GM23248 (cell line): ENCODE measurements at places on chromosomes 4 and X.

- no peak overlapping the region for H3K4me3 ChIP-seq
- H3K36me3 ChIP-seq: no peaks in the 10 kb centered on the region
- peaks cover 9% of the 10 kb centered on the region for H3K4me1 ChIP-seq
- no peak for DNase-seq
- no peaks in the 10 kb centered on the region for H3K27me3 ChIP-seq
Measured at GRCh38 chr4:87584222-87584908, 24.0 kb upstream of the DSPP start.

DNA sequence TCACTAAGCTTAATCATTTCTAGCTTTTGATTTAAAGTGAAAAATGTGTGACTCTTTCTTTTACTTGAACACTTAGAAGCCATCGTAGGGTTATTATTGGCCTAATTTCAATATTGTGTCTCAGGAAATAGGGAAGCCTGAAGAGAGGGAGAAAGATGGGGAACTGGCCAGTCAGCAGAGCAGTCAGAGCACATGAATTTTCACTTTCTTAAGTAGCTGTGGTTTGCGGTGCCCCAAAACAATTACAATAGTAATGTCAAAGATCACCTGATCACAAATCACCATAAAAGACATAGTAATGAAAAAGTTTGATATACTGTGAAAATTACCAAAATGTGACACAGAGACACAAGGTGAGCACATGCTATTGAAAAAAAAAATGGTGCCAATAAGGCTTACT is 45.5 kb downstream of the CENPC start:
- DNase-seq: no peak
- no peak overlapping the region for H3K27ac ChIP-seq
- H3K36me3 ChIP-seq: peaks cover 14% of the 10 kb centered on the region
- no peak overlapping the region for H3K4me3 ChIP-seq
- H3K27me3 ChIP-seq: no peaks in the 10 kb centered on the region

DNA sequence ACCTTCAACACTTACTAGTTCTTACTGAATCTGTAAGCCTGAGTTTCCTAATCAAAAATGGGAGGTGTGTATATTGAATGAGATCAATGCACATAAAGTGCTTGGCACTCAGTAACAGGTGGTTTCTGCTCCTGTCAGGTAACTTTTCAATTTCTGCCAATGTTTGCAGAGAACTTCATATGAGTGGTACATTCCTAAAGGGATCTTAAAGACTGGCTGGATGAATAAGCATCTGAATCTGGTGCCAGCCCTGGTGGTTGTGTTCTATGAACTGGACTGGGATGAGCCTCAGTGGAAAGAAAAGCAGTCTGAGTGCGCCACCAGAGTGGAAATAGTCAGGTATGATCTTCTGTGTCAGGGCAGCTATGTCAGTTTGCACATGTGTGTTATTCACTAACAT is 7.0 kb downstream of the TRAPPC11 start:
- H3K27me3 ChIP-seq: no peaks in the 10 kb centered on the region
- no peak overlapping the region for H3K4me3 ChIP-seq
- H3K4me1 ChIP-seq: no peaks in the 10 kb centered on the region
- H3K36me3 ChIP-seq: peaks cover 52% of the 10 kb centered on the region
- no peak for DNase-seq
- no peak overlapping the region for H3K27ac ChIP-seq

DNA sequence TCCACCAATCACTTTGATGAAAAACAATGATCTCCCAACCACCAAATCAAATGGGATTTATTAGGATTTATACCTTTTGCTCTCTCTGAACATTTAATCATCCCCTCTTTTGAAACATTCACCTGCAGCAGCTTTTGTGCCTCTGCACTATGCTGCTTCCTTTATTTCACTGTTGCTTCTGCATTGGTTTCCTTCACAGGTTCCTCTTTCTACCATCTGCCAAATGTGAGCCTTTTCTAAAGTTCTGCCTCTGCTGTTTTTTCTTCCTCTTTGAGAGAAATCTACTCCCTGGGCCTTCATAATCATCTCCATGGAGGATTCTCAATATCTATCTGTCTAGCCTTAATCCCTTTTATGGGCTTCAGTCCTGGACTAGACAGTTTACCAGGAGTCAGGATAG is 24.7 kb downstream of the CUL4B start:
- no peak overlapping the region for H3K4me3 ChIP-seq
- no peak overlapping the region for H3K27ac ChIP-seq
- no peak for DNase-seq
- H3K36me3 ChIP-seq: peaks cover 73% of the 10 kb centered on the region
- H3K4me1 ChIP-seq: no peaks in the 10 kb centered on the region

DNA sequence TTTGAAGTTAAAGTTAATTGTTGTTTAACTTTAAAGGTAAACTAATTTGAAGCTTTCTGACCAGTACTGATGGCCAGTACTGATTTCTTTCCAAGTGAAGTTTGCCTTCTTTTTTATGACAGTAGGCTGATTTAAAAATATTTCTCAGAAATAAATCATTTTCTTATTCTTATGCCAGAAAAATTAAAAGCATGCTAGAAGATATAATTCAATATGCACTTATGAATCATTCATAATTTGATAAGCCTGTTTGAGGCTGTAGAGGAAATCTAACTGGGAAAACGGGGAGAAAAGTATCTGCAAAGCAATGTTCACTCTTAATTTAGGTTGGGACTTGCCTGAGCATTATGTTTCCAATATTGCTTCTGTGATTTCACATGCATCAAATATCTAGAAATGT is 1112.0 kb upstream of the INTU start:
- H3K4me3 ChIP-seq: no peak overlapping the region
- H3K27ac ChIP-seq: no peak overlapping the region
- H3K36me3 ChIP-seq: no peaks in the 10 kb centered on the region
- no peak for DNase-seq
- no peaks in the 10 kb centered on the region for H3K4me1 ChIP-seq

DNA sequence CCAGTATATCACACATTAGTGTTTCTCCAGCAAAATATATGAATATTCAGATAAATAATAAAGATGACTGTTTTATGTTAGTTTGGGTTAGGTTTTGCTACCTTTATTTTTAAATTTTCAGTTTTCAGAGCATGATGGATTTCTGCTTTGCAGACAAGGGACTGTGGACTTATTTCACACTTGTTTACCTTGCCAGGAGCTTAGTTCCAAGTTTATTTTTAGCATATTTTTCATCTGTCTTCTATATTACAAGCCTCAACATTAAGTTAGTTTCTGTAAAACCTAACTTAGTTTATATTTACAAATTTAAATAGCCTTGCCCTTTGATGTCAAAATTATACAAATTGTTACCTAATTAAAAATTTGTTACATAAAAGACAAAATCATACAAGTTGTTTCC is 163.4 kb downstream of the FBXW7 start:
- H3K4me1 ChIP-seq: peaks cover 17% of the 10 kb centered on the region
- H3K27me3 ChIP-seq: no peaks in the 10 kb centered on the region
- H3K4me3 ChIP-seq: no peak overlapping the region
- H3K36me3 ChIP-seq: no peaks in the 10 kb centered on the region

- H3K4me3 ChIP-seq: no peak overlapping the region
- no peaks in the 10 kb centered on the region; the same call in 1 of the 2 replicates for H3K36me3 ChIP-seq
- H3K27ac ChIP-seq: no peak overlapping the region
Measured at GRCh38 chr4:3313556-3314228, 20.9 kb downstream of the RGS12 start.

DNA sequence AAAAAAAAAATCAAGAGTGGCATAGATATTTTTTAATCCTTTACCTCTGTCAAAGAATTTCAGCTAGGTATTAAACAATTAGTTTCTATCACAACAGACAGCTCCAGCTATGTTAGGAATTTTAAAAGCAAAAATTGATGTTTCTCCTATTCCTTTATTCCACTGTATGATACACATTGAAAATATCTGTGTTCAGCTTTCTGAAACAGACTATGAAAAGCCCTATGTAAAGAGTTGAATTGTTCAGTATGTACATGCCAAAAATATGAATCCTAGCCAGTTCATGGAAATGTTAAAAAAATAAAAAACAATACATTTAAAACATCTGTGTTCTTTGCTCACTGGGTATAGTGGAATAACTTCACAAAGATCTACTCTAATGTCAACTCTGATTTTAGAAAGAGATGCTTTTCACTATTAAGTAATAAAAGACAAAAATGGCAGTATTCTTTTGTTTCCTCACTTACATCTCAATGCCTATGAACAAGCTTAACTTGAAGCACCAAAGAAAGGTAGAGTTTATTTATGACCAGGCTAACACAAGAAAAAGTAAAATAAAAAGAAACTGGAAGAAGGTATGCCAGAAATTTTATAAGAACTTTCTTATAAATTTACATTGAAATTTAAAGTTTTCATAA is 32.1 kb downstream of the FBXW7 start:
- DNase-seq: peak; percentile 7
- H3K4me3 ChIP-seq: no peak overlapping the region
- no peak overlapping the region for H3K27ac ChIP-seq
- no peaks in the 10 kb centered on the region for H3K36me3 ChIP-seq
- H3K27me3 ChIP-seq: no peaks in the 10 kb centered on the region
- peaks cover 20% of the 10 kb centered on the region for H3K4me1 ChIP-seq

DNA sequence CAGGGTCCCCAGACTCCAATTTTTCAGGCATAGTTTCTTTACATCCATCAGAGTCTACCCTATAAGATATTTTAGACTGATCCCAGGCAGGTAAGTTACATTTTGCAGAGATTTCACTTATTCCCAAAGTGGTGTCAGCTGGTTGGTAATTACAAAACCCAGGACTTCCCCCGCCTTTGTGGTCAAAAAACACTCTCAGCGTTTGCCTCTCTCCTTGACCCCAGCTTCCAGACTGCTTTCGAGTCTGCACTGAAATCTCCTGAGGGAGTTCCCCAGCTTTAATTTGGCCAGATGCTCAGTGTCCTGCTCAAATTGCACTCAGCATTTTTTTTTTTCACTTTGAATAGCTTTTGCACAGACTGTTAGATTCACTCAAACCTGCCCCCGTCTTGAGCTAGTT is 11.2 kb upstream of the AMOT start:
- H3K4me1 ChIP-seq: no peaks in the 10 kb centered on the region
- H3K27me3 ChIP-seq: no peaks in the 10 kb centered on the region
- H3K4me3 ChIP-seq: no peak overlapping the region
- H3K27ac ChIP-seq: no peak overlapping the region

- H3K27me3 ChIP-seq: no peaks in the 10 kb centered on the region
- no peaks in the 10 kb centered on the region for H3K36me3 ChIP-seq
- DNase-seq: no peak
- H3K4me3 ChIP-seq: no peak overlapping the region
- peaks cover 8% of the 10 kb centered on the region for H3K4me1 ChIP-seq
Measured at GRCh38 chrX:124250835-124251437, 81.5 kb upstream of the TEX13D start.

DNA sequence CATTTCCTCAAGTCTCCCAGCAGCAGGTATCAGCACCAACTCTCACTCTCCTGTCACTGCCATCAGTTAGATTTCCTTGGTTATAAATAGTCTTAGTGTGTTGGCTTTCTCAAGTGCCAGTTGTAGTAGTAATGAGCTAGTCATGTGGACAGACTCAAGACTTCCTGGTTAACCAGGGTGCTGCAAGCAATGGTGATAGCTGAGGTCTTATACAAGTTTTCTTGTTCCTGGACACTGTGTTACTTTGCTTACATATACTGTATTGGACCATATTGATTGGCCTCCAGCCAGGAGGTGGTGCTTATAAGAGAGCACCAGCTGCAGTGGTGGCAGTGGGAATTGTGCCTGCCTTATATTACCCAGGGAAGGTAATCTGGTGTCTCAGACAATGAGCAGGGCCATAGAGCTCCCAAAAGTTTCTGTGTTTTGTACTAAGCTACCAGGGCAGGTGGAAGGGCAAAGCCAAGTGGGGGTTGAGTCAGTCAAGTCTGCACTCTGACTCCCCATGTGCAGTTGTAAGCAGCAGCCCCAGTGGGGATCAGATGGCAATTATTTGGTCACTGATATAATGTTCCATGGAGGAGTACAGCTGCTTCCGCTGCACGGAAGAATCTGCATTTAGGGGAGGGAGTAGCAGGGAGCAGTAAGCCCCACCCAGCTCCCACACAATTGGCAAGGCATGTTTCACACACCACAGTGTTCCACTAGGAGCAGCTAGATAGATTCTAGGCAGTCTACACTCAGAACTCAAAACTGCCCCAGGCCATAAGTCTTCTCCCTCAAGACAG is 24.1 kb upstream of the ZDHHC15 start:
- H3K4me1 ChIP-seq: no peaks in the 10 kb centered on the region
- no peaks in the 10 kb centered on the region for H3K27me3 ChIP-seq
- no peak for DNase-seq
- H3K36me3 ChIP-seq: no peaks in the 10 kb centered on the region
- H3K27ac ChIP-seq: no peak overlapping the region

DNA sequence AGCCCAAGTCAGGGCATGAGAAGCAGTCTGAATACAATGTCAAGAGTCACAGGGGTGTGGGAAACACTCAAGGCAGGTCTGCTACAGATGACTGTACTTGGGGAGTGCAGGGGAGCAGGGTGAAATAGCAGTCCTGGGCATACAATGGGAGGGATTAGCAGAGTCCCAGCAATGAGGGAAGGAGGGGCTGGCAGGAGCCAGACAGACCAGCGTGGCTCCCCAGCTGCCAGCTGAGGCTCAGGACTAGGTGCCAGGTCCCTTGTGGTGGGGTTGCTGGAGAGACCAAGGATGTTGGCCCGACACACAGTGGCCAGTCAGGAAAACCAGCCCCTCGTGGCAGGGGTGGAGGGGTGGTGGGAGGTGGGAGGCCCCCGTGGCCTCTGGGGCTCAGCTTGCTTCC is 86.6 kb downstream of the RTL5 start:
- no peak for DNase-seq
- H3K27me3 ChIP-seq: no peaks in the 10 kb centered on the region
- H3K4me1 ChIP-seq: peaks cover 11% of the 10 kb centered on the region
- no peak overlapping the region for H3K4me3 ChIP-seq
- no peak overlapping the region for H3K27ac ChIP-seq

- no peaks in the 10 kb centered on the region for H3K36me3 ChIP-seq
- DNase-seq: peak; percentile 74
- H3K4me1 ChIP-seq: peaks cover 13% of the 10 kb centered on the region
Measured at GRCh38 chr4:17787315-17787714, 5.9 kb upstream of the FAM184B start.

DNA sequence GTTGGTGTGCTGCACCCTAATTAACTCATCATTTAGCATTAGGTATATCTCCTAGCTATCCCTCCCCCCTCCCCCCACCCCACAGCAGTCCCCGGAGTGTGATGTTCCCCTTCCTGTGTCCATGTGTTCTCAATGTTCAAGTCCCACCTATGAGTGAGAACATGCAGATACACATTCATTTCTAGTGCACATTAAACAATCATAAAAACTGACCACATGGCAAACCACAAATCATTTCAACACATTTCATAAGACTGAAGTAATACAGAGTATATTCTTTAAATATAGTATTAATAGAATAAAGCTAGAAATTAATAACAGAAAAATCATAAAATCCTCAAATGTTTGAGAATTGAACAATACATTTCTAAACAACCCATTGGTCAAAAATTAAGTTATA is 34.1 kb downstream of the PRKG2 start:
- peak; percentile 25 for DNase-seq
- no peak overlapping the region for H3K27ac ChIP-seq
- H3K36me3 ChIP-seq: no peaks in the 10 kb centered on the region
- no peak overlapping the region for H3K4me3 ChIP-seq
- H3K4me1 ChIP-seq: no peaks in the 10 kb centered on the region; the same call in 1 of the 2 replicates

DNA sequence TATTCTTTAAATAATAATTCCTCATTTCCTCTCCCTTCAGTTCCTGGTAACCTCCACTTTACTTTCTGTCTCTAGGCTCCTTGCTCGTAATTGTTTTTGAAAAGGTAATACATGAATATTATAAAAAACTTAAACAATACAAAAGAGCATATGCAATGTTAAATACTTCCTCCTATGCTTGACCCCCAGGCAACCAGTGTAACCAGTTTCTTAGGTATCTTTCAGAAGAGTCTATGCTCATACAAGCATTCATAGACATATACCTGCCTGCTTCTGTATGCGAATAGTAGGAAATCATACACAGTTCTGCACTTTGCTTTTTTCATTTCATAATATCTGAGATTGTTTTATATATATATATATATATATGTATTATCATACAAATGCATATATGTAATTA is 2.6 kb upstream of the MID2 start:
- H3K4me1 ChIP-seq: peaks cover 13% of the 10 kb centered on the region
- no peaks in the 10 kb centered on the region for H3K27me3 ChIP-seq
- no peak for DNase-seq
- no peak overlapping the region for H3K27ac ChIP-seq
